ENCODE measurements at places on chromosomes 1 and 21.
A peak's percentile ranks its signal among the peaks of the same experiment; 100 is the strongest.

DNA sequence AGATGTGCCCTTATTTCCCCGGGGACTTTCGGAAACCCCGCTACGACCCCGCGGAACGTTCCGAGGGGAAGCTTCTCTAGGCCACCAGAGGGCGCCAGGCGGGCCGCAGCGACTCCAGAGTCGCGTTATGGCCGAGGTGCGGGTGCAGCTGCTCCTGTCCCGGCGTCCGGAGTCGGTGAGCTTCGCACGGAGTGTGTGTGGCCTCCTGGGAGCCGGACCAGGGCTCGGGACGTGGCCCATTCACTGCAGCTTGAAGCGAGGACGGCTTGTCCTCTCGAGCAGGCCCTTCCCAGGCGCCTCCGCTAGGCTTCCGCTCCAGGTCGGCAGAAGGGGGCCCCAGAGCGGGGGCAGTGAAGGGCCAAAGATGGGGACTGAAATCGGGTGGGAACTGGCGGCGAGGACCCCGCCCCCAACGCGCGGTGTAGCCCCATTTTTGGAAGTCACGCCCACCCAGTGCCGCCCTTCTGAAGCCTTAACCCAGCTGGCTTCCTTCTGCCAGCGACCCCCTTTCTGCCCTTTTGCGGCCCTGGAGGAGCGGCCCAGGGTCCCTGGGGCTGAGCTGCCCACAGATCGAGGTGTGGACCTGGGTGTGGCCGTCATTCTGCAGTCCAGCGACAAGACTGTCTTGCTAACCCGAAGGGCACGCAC is at the start of gene NUDT17:
Gene NUDT17, plus strand, starts transcription at position 117 of the 648 bp plus-strand sequence. Its CDS starts 11 bp downstream, at position 128.
- peak; percentile 87 for DNase-seq

- peak; percentile 51 for DNase-seq
These were observed 5.2 kb downstream of the FAAH start for GRCh38 chr1:46399307-46399706.

GRCh38 chr1:15218287-15219279 is 28.4 kb upstream of the FHAD1 start:
- DNase-seq, result no peak

DNA sequence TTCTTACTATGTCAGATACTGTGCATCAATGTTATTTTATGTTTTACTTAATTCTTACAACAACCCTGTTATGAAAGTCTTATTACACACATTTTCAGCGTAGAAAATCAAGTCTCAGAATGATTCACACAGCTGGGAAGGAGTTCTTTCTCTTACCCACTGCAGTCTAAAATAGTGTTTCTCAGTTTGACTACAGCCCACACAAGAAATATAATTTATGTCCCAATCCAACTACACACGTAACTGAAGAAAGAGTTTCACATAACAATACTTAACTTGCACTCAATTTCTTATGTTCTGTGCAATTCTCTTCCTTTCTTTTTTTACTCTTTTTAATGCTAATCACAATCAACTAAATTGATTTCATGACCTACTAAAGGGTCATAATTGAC is 252.8 kb upstream of the ADGRL2 start:
- DNase-seq, result no peak

GRCh38 chr1:94434365-94435045 is 16.3 kb downstream of the ABCD3 start:
- no peak for DNase-seq

DNA sequence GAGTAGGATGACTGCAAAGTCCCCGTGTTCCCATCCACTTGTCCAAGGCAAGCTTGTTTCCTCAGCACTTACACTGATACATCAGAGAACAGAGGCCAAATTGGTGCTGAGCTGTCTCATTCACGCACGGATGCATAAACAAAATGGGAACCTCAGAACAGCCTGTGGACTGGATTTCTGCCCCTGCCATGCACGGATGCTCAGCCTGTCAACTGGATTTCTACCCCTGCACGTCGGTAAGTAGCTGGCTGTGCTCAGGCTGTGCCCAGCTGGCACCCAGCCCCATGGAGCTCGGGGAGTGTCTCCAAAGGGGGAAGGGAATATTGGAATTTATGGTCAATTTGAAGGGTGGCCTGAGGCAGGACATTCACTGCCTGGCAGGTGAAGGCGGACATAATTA is 40.8 kb upstream of the TMPRSS2 start:
- DNase-seq, result no peak

- DNase-seq, result no peak
These were observed 1.5 kb downstream of the RGS18 start for GRCh38 chr1:192159781-192160180.

GRCh38 chr21:38355992-38356781 is 99.4 kb downstream of the KCNJ15 start:
- peak; percentile 54 for DNase-seq

DNA sequence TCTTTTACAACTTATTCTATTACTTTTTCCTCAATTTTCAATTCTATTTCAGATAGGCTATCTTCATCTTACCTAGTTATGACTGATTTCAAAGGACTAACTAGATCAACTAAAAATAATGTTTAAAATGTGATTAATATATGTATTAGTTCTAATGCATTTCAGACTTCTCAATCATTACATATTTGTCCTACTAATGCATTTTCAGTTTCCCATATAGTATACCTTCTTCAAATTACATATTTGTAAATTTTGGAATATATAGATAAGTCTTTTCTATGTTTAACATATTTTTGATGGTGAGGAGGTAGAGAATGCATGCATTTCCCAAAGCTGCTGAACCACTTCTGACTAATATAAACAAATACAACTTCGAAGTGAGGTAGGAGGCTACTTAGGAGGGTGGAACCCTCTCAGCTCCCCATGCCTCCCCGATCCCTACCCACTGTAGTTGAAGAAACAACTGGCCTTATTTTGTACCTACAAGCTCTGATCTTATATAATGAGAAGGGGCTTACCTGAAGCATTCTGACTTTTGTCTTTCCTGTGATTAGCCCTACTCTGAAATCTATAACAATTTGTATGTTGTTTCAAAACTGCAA is 1.7 kb downstream of the TRMT1L start:
- no peak for DNase-seq

- peak; percentile 11 for DNase-seq
These were observed 355.2 kb downstream of the PBX1 start for GRCh38 chr1:164914208-164914607.

GRCh38 chr21:42746593-42747275 is 93.3 kb downstream of the PDE9A start:
- DNase-seq, result no peak

GRCh38 chr21:35172231-35172630 is 123.1 kb upstream of the RUNX1 start:
- DNase-seq, result no peak

DNA sequence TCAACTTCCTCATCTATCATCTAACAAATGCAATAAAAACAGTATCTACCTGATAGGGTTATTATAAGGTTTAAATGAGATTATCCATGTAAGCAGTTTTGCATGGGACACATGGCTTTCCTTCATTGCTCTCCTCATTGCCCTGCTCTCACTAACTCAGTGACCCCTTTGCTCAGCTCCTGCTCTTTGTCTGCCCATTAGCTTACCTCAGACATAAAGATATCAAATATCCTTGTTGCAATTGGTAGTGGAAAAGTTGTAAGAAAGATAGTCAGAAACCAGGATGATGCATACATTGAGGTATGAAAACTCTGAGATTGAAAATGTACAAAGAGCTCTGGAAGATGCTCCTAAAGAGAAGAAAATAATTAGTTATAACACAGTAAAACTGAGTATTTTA is 89.8 kb downstream of the EVI5 start:
- DNase-seq, result no peak

GRCh38 chr1:162690672-162691434 is 58.6 kb downstream of the DDR2 start:
- no peak for DNase-seq

GRCh38 chr1:56709269-56709880 is 64.3 kb downstream of the PRKAA2 start:
- DNase-seq, result peak; percentile 68

GRCh38 chr1:21930629-21931170 is 6.4 kb downstream of the HSPG2 start:
- DNase-seq, result no peak

- DNase-seq, result no peak
These were observed 6.5 kb downstream of the CDK18 start for GRCh38 chr1:205510951-205511330.

DNA sequence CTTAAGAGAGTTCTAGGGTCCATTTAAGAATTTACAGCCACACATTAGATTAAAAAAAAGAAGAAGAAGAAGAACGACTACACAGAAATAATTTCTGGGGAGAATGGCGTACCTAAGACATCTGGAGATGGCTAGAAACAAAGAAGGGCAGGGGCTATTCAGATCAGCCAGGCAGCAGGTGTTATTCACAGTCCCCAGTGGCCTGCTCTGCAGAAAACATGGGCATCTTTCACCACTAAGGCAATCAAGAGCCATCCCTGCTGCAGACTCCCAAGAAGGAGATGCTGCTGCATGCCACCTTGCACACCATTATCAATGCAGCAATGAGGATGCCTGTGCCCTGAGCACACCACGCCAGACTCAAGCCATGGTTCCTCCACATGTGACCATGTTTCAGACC is 7.9 kb upstream of the FCRL2 start:
- no peak for DNase-seq

DNA sequence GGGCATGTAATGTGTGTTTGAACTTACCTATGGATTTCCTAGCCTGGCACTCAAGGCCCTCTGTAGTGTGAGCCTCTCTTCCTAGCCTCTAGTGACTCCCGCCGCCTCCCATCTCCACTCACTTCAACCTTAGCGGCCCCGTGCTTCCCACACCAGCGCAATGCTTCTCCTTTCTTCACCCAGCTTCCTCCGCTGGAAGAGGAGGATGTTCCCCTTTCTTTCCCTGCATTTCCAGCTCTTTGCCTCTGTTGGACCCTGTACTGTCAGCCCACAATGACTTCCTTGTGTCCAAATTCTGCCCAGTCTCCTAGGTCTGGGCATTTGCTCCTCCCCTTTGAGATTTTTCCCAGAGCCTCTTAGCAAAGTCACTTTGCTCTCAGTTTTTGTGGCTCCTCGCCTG is 138.1 kb upstream of the IRF2BP2 start:
- no peak for DNase-seq

- no peak for DNase-seq
These were observed 21.4 kb upstream of the SLC9A1 start for GRCh38 chr1:27176323-27176722.

DNA sequence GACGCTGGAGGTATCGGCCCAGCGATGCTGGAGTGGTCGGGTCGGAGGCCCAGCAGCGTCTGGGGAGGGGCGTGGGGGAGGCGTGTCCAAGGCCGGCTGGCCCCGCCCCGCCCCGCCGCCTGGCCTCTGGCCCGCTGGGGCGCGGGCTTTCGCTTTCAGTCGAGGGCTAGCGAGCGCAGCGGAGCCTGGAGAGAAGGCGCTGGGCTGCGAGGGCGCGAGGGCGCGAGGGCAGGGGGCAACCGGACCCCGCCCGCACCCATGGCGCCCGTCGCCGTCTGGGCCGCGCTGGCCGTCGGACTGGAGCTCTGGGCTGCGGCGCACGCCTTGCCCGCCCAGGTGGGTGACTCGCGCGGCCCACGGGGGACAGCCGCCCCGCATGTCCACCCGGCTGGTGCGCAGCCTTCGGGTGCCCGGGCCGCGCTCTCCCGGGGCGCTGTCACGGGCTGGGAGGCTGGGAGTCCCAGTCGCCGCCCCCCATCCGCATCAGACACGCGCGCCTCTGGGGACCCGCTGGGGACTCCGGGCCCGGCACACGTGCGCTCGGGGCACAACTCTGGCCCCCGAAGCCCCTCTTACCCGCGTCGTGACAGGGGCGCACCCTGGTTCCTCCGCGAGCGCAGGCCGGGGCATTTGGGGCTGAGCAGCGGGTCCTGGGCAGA is at the start of gene TNFRSF1B:
Gene TNFRSF1B, plus strand, starts transcription at position 158 of the 659 bp plus-strand sequence. Its CDS starts 101 bp downstream, at position 259.
- no peak for DNase-seq

DNA sequence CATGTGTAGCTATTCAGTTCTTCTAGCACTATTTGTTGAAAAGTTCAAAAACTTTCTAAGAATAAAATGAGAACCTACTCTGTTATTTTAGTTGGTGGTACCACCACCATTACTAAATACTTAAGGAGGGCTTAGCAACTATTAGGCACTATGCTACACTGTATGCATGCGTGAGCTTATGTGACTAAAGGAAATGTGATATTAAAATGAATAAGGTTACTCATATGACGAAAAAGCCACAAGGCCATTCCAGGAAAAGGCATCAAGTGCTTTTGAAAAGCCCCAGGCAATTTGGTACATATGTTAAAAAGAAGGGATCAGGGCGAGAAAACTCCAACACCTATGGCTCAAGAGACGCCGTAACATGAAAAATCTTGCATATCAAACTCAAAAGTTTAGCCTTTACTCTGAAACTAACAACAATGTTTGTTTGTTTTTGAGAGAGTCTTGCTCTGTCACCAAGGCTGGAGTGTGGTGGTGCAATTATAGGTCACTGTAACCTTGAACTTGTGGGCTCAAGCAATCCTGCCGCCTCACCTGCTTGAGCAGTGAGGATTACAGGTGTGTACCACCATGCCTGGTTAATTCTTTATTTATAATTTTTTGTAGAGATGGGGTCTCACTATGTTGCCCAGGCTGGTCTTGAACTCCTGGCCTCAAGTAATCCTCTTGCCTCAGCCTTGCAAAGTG is 42.5 kb downstream of the EPRS1 start:
- no peak for DNase-seq

GRCh38 chr1:154263465-154264332 is 8.7 kb upstream of the HAX1 start:
- no peak for DNase-seq

DNA sequence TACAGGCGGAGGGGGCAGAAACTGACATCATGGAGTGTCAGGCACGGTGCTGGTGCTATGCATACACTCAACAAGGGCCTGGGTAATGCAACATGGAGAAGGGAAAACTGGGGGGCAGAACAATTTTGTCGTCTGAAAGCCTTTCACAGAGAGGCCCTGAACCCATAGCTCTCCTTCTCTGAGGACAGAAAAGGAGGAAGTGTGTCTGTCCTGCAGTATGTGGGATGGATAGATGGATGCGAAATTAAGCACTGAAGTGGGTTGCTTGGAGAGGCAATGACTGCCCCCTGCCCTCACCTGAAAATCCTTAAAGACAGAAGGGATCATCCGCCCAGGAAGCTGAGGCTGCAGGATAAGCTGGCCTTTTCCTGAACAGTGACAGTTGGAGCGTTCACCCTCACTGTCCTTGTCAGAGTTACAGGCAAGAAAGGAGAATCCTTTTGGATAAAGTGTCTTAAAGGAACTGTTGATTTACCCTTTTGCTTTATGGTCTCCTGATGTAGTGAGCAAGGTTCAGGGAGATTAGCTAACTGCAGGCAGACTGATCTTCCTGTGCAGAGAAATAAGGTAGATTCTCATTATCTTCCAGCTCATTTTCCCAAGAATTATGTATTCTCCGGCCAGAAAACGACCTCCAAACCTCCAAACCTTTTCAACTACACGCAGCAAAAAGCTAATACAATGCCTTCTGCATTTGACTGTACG is 1.6 kb upstream of the FAM20B start:
- no peak for DNase-seq

GRCh38 chr1:182507685-182508084 is 57.7 kb downstream of the RGSL1 start:
- DNase-seq, result no peak

GRCh38 chr1:54945393-54945936 is 35.0 kb upstream of the TMEM61 start:
- no peak for DNase-seq

Data from NCI-H2081 (cell line).